ENCODE measurements at places on chromosomes 1 and 21.

- DNase-seq, result no peak
These were observed 5.7 kb downstream of the NTRK1 start for GRCh38 chr1:156866249-156866909.

- DNase-seq, result no peak
These were observed 275.2 kb downstream of the GRIK1 start for GRCh38 chr21:29664615-29665014.

DNA sequence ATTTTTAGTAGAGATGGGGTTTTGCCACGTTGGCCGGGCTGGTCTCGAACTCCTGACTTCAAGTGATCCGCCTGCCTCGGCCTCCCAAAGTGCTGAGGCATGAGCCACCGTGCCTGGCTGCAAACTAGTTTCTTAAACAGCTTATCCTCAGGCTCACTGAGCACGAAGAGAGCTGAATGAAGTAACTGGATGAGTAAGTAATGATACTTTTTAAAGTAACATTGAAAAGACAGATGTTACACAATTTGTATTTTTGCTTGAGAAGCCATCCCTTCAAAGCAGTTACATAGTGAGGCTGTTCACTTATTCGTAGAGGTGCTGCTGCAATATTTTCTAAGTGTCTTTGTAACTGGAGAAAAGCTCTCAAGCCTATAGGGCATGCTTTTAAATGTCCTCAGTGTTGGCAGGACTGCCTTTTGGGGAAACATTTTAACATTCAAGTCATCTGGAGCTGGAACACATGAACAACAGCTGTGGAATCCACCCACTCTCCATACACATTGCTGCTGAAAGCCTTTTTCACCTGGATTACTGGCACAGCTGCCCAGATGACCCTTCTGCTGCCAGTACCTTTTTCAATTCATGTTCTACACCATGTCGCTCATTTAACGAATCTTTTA is 2.7 kb upstream of the YBX1 start:
- no peak for DNase-seq

GRCh38 chr1:100070201-100070939 is 62.4 kb downstream of the SASS6 start:
- DNase-seq, result no peak

- peak; percentile 56 for DNase-seq
These were observed 422.8 kb downstream of the CAMTA1 start for GRCh38 chr1:7207875-7208646.
